ENCODE measurements at places on chromosomes 11 and 22. TPM values are rescaled to one million over a fixed set of nuclear protein-coding genes. Genes with fewer than 3 reads are reported as not detected.

- DNase-seq: no peak
Measured at GRCh38 chr22:36017651-36018091, 11.0 kb downstream of the RBFOX2 start.

Gene CD3E
- polyA plus RNA-seq: 2.1 TPM

Gene MCHR1
- polyA plus RNA-seq: 0.61 TPM

GRCh38 chr22:32823024-32823730, 21.7 kb downstream of the TIMP3 start:
- no peak for DNase-seq
